ENCODE measurements at places on chromosomes 11 and 22.

- DNase-seq, result no peak
Observed at GRCh38 chr11:71388637-71389235, 59.5 kb downstream of the DHCR7 start.

- DNase-seq, result no peak
Observed at GRCh38 chr22:50148991-50149721, 21.4 kb upstream of the PANX2 start.

GRCh38 chr11:65873318-65874156, 937 bp upstream of the EFEMP2 start:
- peak; percentile 93 for DNase-seq

- DNase-seq, result no peak
Observed at GRCh38 chr11:79744941-79745340, 304.1 kb upstream of the TENM4 start.

DNA sequence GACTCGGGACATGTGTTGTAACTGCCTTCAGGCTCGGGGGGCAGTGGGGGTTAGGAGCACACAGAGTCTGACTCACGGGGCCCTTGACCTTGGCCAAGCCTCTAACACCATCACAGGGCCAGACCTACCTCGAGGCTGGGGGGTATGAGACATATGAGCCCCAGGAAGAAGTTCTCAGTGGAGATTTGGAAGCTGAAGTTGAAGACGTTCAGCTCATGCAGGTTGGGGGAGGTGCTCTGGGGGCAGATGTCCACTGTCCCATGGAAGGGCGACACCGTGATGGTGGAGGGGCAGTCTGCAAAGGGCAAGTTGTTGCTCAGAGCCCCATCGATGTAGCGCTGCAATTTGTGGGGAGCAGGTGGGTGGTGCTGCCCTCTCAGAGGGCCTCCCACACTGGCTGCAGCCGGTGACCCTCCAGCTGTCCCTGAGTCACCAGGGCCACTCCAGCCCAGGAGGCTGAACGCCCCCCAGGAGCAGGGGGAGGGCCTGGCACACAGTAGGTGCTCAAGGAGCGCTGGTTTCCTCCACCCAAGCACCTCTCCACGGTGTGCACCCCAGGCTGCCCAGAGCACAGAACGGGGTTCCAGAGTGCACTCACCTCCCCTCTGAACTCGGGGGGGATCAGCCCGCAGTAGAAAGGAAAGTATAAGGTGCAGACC, 2.5 kb downstream of the PNPLA5 start:
- no peak for DNase-seq

- no peak for DNase-seq
Observed at GRCh38 chr11:60868682-60869450, 1.5 kb downstream of the ZP1 start.

GRCh38 chr11:1654388-1655167, 25.0 kb downstream of the KRTAP5-5 start:
- no peak for DNase-seq

DNA sequence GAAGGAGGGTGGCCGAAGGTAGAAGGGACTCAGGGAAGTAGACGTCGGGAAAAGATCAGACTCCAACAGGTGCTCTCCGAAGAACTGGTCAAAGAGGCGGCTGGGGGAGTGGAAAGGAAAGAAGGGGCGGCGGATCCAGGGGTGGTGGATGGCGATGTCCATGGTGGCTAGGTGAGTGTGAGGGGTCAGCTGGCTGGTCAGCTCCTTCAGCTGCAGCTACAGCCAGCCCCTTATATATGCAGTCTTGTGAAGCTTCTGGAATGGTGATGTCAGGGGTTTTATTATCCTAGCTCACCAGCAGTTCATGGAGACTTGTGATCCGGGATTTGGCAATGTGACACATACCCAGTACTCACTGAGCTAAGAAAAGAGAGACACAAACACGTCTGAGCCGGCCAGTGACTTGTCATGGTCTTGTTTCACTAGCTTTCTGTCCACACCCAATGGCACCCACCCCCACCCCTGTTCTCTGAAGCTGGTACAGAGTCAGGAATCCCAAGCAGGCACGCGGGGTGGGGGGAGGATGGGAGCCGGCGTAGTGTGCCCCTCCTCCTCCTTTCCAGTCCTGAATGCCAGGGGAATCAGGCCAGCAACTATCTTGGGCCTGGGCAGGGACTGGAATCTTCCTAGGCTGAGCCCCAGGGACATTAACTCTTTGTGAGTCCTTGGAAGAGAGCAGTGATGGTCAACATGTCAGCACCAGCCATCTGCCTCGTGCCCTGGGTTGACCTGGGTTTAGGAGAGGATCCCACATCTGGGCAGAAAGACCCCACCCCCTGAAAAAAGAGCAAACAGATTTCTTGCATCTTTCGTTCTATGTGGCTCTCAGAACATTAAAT, at the start of gene CRYAB:
Gene CRYAB, minus strand, starts transcription at position 208 of the 839 bp plus-strand sequence. Its CDS starts 46 bp downstream, at position 162.
- peak; percentile 84 for DNase-seq

- no peak for DNase-seq
Observed at GRCh38 chr11:75721852-75722668, 4.4 kb downstream of the MOGAT2 start.

- DNase-seq, result peak; percentile 86
Observed at GRCh38 chr11:842370-843002, at the start of the genes POLR2L and TSPAN4. Gene POLR2L, minus strand, starts transcription at chr11:842529. Its CDS starts 21 bp downstream, at chr11:842508. Gene TSPAN4, plus strand, starts transcription at chr11:842852. Its CDS starts 7,453 bp downstream, at chr11:850305.

GRCh38 chr11:117654281-117655255, 142.4 kb downstream of the DSCAML1 start:
- no peak for DNase-seq

DNA sequence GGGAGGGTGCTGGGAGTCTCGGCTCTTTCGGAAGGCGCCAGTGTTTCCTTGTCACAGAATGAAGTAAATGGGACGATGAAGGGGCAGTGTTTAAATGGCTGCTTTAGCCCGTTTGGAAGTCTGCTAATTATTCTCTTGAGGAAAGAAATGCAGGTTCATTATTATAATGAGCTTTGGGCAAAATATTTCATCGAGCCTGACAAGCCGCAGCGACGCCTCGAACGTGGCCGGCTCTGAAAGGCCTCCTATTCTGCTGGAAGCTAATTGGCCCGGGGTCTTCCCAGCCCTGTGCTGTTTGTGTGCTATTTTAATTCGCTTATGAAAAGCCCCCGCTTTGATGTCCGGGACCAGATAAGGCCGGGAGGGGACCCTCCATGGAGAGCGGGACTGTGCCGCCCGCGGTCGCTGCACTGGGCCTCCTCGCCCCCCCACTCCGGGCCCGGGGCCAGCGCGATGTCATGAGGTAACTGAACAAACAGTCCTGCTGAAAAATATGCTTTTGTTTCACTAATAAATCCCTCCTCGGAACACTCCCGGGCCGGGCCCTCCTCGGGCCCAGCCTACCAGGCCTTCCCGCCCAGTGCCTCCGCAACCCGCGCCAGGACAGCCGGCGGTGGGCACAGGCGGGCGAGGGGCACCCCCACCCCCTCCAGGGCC, 78.4 kb downstream of the CDKN1C start:
- no peak for DNase-seq

GRCh38 chr11:131470216-131470925, 100.0 kb downstream of the NTM start:
- DNase-seq, result no peak

DNA sequence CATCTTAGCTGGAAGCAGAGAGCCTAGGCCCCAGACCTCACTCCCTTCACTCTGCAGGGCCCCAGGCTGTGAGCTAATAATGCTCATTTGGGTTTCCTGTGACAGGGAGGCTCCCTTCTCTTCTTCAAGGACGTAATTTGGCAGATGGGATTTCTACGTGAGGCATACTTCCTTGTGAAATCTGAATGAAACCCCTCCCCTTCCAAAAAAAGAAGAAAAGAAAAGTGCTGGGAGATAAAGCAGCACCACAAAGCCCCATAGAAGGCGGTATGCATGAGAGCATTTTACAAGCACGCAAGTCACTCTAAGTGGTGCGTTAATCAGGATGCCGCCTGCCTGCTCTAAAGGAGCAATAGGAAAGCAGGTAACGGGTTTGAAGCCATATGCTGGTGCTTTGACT, 5.7 kb downstream of the P2RX3 start:
- no peak for DNase-seq

DNA sequence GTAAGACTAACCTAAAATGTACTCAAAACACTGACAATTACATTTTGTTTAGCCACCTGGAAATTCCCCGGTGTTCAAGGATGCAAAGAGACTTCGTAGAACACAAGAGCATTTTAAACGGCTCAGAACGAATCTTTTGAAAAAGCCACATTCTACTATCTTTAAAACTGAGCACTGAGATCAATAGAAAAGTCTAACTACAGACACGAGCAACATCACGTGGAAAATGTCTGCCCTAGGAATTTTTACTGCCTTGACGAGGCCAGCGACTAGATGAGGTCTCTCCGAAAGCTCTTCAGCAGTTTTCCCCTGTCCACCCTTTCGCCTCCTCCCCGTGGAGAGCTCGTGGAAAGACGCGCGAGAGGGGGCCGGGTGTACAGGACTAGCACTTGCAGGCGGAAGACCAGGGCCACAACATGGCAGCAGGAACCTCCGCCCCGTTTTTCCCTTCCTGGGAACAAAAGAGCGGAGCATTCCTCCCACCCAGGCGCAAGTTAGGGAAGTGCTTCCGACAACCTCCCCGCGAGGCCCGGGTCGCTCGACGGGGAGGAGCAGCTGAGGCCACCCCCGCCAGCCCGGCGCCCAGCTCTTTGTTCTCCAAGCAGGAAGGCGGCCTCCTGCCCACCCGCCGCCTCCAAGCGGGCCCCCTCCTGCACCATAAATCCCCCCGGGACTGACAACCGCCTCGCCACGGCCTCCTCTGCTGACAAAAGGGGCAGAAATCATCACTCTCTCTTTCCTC, 1.1 kb downstream of the EIF4G2 start:
- no peak for DNase-seq

DNA sequence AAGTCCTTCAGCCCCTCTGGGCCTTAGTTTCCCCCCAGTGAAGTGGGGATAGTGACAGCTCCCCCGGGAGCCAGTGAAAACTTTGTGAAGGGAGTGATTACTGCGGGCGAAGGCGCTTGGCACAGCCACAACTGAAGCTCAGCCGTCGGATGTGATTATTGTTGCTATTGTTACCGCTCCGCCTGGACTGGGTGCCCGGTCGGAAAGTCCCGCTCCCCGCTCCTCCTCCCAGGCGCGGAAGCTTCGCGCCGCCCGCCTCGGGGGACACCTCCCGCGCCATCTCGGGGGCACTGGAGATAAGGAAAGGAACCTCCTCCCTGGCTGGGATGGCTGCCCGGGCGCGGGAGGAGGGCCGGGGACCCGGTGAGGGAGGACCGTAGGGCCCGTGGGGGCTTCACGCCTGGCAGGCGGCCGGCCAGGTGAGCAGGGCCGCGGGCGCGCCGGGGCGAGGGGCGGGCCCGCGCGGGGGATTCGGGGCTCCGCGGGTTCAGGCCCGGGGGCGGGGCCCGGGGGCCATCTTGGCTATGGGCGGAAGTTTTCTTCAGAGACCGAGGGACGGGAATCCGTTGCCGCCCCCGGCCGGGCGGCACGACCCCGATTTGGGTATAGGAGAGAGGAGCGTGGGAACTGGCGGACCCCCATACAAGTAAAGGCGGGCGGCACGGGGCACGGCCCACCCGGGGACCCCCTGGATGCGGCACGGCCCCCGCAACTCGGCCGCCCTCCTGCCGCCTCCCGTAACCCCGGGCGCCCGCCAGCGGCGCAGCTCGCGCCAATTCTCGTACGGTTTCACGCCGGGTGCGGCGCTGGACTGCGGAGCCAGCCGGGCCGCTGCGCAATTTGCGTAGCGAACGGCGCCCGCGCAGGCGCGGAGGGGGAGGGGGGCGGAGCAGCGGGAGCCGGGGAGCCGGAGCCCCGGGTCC, at the start of gene GPR137:
Gene GPR137, plus strand, starts transcription at position 887 of the 923 bp plus-strand sequence. CDS start 677 bp downstream, outside the sequence.
- DNase-seq, result peak; percentile 43

DNA sequence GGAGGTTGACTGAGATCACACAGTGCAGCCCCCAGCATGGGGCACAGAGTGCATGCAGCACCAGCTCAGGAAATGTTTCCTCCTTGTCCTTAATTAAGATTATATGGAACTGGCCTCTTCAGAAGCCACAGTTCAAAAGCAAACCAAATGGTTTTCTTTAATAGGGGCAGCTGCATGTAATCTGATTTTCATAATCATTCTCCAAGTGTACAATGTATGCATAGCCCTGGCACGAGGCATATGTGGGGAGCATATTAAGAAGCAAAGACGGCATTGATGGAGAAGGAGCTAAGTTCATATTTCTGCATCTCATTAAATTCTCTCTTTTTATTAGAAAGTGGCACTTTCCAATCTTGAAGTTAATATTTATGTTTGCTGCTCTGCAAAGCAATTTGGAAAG, 9.9 kb upstream of the PARVB start:
- DNase-seq, result no peak

DNA sequence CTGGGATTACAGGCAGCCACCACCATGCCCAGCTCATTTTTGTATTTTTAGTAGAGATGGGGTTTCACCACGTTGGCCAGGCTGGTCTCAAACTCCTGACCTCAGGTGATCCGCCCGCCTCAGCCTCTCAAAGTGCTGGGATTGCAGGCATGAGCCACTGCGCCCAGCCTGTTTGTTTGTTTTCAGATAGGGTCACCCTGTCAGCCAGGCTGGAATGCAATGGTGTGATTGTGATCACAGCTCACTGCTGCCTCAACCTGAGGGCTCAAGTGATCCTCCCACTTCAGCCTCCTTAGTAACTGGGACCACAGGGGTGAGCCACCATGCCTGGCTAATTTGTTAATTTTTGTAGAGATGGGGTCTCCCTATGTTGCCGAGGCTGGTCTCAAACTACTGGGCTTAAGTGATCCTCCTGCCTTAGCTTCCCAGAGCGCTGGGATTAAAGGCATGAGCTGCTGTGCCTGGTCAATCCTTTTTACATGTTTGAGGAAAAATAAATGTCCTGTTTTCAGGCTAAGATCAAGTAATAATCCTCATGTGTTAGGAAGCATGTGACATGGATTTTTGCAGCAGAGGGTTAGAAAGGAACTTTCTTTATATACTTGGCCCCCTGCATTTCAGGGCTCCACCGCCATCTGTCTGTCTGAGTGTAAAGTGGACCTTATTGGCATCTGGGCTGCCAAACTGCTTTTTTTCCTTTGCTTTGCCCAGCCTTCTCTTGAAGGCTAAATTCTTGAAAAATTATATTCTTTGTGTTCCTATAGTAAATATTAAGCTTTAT, 4.8 kb upstream of the SLC3A2 start:
- no peak for DNase-seq

GRCh38 chr22:32341122-32341740, 16.4 kb upstream of the RFPL3 start:
- no peak for DNase-seq

DNA sequence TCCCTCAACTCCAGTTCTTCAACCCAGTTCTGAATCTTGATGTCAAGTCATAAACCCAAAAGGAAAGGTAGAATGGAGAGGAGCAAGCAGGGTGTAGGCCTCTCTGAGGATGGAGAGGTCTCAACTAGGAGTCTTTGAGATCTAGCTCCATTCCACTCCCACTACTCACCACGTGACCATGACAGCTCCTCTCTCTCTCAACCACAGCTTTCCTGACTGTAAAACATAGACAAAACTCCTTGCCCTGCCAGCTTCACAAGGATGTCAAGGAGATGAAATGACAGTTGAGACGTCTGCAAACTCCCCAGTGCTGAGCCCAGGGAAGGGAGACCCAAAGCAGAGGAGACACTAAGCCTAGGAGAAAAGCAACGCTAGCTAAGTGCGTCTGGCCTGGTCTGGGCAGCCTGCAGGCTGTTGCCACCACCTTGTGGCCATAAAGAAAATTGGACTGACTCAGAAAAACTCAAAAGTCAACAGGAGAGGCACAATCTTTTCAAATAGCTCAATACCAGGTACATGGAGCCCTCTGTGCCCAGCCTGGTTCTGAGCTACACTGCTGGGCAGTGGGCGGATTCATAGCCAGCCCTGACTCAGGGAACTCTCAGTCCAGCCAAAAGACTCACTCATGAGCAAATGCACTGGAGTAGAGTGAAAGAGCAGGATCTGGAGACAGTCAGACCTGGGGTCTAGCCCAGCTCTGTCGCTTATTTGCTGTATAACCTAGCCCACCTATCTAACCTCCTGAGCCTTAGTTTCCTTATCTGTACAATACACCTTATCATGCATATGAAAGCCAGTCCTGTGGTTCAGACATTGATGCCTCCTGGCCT, 3.4 kb downstream of the CLPB start:
- DNase-seq, result no peak
